ENCODE measurements at places on chromosomes 3 and 15. TPM values are rescaled to one million over a fixed set of nuclear protein-coding genes. Genes with fewer than 3 reads are reported as not detected.

The ZBBX gene
- total RNA-seq: 2.4 TPM

The IGSF10 gene
- 0.13 TPM for total RNA-seq

The C3orf52 gene
- 11.1 TPM for total RNA-seq

DNA sequence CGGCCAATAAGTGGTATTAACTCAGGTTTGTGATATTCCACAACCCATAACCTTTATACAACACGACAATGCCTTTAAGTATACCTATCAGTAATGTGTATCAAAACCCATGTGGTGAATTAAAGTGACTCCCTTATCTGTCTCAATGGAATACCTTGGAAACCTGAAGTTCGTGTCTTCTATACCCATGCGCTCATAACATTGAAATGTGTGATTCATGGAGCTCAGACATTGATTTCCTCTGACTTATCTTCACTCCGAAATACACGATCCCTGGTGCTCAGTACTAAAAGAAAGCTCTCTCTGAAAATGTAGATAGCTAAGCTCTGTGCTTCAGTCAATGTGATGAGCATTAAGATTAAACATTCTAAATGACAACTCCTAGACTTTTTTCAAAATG is 140.3 kb downstream of the TBC1D5 start:
- H3K27me3 ChIP-seq: no peaks in the 10 kb centered on the region
- no peak overlapping the region for H3K27ac ChIP-seq
- peaks cover 18% of the 10 kb centered on the region for H3K36me3 ChIP-seq
- DNase-seq: no peak
- no peak overlapping the region for H3K4me3 ChIP-seq

GRCh38 chr15:32867313-32867626 is 149.5 kb downstream of the GREM1 start:
- H3K27ac ChIP-seq: no peak overlapping the region
- no peak overlapping the region for H3K4me3 ChIP-seq
- no peaks in the 10 kb centered on the region for H3K27me3 ChIP-seq
- H3K4me1 ChIP-seq: no peaks in the 10 kb centered on the region

- no peaks in the 10 kb centered on the region for H3K36me3 ChIP-seq
- H3K4me3 ChIP-seq: no peak overlapping the region
- no peaks in the 10 kb centered on the region for H3K4me1 ChIP-seq
- H3K27ac ChIP-seq: no peak overlapping the region
- peaks cover 23% of the 10 kb centered on the region for H3K27me3 ChIP-seq
- DNase-seq: no peak
Observed at GRCh38 chr3:134694466-134694865, 43.6 kb upstream of the KY start.

Data from H9 (cell line).